ENCODE measurements at places on chromosomes 7 and 10.

DNA sequence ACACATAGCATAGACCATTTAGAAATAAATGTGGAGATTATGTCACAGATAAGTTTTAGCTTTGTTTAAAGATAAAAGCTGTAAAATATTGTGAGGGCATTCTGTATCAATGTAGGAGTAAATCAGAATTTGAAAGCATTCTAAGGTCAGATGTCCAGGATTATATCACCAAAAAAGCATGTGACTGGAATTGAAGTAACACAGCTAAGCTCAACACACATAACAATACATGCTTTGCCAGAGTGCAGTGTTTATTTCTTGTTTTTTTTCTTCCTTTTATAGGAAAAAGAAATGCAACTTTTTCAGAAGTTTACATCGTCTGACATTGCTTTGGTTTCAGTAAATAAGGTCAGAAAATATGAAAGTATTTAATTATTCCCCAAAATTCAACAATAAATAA, 183.4 kb downstream of the HTR7 start:
- DNase-seq = no peak

DNA sequence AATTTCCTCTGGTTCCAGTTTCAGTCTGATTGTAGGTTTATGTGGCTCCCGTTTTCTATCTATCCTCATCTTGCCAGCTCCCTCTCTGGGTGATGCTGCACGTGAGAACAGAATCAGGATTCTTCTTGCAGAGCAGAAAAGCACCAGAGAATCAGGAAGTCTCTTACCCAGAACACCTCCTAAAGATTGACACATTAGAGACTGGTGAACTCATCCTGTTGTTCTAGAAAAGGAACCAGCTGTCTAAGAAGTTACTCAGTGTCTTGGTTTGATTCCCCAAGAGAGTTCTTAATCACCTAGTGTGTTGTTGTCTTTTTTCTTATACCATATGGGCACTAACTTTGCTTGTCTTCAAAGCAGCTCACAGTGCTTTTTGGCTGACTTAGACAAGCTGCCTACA, 152.4 kb downstream of the DGKI start:
- peak; percentile 82 for DNase-seq

DNA sequence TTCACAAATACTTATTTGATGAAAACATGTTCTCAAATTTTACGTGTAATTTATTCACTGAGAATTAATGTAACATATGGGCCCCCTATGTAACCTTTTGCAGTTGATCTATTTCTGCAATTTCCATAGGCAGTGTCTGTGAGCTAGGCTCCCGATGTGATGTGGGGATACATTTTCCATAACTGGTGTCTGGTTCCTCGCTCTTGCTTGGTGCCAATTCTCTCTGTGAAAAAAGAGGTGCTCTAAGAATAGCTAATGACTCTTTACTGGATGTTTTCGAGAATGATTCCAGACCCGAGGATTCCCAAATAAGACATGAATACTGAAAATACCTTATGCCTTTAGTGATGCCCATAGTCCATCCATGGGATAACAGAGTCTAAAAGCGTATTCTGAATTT, 286.7 kb upstream of the FZD8 start:
- DNase-seq = no peak

DNA sequence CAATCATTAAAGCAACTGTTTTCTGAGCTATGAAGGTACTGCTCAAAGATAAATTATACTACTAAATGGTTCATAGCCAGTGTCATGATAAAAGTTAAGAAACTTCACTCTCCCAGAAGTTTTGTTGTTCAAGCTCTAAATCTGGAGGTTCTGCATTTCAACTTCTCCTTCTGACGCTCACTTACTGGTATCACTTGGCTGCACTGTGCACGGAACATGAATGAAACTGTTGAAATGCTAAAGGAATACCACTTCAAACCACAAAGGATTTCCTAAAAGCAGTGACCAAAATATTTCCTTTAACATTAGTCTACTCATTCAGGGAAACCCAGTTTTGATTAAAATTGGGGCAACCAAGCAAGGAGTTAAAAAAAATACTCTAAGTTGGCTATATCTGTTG, 93.6 kb downstream of the UBE2H start:
- no peak for DNase-seq

GRCh38 chr10:93482145-93482834, at the start of gene MYOF:
Gene MYOF (minus strand): TSS chr10:93482334. CDS start chr10:93482194, 140 bp downstream.
- peak; percentile 26 for DNase-seq

DNA sequence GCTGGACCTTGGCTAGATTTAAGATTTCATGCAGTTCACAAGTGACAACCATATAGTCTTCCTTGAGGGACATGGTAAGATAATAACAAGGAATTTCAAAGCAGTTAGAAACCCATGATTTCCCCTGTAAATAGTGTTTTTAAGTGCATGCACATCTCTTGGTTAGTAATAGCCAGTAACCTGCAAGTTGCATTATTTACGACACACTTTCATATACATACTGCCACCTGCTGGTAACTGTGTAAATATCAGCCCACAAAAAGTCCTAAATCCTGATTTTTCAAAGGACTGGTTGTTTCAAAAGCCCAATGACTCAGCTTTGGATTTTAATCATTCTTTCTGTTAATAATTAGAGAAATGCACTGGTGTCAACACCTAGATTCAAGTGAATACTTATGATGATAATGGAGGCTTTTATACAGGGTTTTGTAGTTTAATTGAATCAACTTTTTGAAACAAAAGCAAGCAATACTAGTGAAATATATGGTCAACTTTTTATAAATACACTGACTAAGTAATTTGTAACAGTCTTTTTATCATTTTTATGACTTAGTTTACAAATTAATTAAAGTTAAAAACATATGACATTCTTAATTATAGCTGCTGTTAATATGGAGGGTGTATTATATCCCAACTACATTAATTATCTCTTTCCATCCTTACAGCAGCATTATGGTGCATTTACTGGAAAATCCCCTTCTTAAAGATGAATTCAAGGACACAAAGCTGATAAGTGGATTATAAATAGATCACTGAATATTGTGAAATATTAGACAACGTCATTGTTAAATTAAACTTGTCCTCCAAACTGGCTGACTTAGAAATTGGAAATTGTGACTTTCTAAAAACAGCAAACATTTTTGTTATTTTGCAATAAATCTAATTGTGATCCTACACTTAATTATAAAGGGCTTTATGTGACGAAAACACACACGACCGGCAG, 367.7 kb upstream of the SEMA3D start:
- peak; percentile 9 for DNase-seq

- DNase-seq = no peak
Measured at GRCh38 chr7:39919646-39920045, 30.4 kb upstream of the CDK13 start.

- no peak for DNase-seq
Measured at GRCh38 chr10:98400482-98400881, 14.5 kb downstream of the PYROXD2 start.

DNA sequence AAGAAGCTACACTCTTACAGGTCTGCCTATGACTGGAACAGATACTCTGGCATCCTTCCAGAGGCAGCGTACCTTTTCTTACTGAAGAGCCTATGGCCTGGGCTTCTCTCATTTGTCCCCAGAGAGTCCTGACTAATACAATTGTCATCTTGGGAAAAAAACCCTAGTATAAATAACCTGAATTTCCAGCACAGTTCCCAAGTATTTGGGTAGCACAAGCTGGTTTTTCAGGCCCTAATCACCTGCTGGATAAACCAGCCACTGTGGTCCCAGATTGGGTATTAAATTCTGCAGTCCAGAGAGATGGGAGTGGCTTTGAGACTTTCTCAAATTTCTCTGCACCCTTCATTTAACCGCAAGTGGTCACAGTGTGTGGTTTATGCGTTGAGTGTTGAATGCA, 186.8 kb upstream of the NEBL start:
- no peak for DNase-seq

DNA sequence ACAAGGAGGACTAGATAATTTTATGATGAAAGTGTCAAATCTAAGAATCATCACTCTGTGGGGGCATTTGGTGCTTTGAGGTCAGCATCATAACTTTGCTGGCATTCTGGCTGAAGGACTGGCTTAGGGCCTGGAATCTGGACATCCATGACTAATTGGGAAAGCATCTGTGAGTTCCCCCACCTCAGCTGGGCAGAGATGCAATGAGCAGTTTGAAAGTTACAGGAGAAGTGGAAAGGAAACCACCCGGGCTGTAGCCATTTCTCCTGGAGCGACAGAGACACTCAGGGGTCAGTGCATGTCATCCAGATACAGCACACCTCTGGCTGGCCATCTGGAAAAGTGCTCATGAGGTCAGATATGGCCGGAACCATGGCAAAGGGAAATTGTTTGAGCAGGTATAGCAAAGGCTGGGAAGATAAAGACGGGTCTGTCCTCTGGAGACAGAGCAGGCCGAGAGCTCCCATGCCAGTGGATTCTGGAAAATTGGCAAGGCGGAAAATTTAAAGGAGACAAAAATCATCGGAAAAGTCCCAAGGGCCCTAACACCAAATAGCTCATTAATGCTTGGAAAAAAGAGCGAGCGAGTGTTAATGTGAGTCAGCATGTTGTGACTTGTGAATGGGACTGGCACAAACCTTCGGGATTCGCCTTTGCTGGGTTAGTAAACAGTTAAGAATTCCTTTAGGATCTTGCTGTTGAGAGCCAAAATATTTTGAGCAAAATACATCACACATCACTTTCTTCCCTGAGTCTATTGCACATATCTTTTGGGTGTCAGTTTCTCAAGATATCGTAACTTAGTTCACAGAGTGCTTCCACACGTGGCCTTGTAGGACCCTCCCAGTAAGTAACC, 188.4 kb upstream of the AGK start:
- DNase-seq = no peak

DNA sequence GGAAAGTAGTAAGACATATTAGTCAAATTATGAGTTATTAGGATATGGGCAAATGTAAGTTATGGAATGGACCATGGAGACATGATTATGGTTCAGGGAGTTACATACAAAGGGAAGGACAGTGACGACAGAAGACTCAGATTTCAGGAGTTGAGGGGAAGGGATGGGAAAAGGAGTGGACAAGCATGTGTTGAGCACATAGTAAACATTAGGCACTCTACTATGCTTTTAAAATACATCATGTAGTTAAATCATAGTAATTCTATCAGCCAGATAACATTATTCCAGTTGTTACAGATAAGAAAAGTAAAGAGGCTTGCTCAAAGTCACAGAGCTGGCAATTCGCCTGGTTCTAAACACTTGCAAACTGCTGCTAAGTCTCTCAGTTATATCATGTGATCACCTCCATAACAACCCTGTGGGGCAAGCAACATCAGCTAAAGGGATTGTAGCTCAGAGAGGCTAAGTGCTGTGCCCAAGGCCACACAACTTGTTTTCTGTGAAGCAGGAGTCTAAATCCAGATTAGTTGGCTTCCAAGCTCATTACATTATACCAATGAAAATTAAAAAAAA, 115.2 kb upstream of the MDFIC start:
- no peak for DNase-seq

DNA sequence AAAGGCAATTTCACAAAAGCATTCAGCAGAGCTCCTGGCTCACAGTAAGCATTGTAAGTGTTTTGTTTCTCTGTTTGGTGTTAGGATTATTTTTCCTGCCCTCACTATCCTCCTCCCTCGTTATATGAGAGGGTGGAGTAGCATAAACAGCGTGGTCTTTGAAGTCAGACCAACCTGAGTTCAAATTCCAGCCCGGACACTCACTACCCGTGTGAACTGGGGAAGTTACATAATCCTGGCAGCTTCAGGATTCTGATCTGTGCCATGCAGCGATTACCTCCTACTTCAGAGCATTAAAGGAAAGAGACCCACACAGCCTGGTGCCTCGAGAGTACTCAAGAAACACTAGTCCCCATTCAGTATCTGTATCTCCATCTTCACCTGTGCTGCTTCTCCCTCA, 386.5 kb downstream of the INHBA start:
- DNase-seq = no peak

DNA sequence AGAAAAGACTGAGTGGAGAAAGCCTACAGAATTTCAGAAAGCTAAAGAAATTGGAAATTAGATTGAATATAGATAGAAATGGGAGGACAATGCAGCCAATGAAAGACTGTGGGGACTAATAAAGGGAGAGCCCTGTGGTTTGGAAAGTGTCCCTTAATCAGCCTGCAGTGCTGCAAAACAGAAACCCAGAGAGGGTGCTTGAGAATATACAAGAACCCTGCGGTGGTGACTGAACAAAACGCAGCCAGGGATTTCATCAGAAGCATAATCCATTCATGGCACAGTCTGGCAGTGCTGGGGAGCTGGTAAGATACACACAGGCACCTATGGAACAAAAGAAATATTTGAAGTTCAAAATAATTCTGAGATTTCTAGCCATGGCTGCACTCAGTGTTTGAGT, 19.1 kb downstream of the CEP41 start:
- peak; percentile 84 for DNase-seq

DNA sequence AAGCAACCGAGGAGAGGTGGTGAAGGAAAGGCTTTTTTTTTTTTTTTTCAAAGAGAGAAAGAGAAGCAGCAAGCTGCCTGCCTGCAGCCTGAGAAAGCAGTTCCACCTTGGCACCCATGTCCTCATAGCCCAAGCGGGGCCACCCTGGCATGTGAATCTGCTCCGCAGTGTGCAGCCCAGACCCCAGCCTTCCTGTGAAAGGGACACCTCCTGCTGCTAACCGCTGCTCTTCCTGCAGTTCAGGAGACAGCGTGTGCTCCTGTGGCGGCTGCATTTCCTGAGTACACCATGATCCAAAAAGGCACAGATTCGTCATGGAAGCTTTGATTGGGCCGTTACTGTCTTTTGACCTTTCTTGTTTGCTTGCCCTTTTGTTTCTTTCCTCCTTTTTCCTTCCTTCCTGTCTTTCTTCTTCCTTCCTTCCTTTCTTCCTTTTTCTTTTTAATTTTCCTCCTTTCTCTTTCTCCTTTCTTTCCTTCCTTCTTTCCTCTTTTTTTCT, 38.1 kb downstream of the IKZF1 start:
- DNase-seq = no peak

GRCh38 chr7:123709525-123709924, 39.3 kb downstream of the WASL start:
- no peak for DNase-seq

DNA sequence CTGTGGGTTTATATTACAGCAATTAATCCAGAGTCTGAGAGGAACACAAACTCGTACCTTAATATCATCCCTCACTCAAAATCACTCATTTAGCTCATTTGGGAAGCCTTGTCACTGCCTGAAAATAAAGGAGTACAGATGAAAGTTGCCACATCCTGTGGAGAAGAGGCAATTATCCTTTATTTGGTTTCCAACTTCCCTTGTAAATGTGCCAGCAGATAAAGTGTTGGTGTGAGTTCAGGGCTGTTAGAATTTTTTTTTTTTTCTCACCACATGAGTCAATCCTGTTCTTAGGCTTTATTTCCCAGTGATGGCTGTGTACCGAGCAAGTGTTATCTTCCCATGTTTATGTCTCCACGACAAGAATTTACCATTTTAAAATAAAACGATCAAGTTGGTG, 99.0 kb upstream of the SMIM30 start:
- no peak for DNase-seq

DNA sequence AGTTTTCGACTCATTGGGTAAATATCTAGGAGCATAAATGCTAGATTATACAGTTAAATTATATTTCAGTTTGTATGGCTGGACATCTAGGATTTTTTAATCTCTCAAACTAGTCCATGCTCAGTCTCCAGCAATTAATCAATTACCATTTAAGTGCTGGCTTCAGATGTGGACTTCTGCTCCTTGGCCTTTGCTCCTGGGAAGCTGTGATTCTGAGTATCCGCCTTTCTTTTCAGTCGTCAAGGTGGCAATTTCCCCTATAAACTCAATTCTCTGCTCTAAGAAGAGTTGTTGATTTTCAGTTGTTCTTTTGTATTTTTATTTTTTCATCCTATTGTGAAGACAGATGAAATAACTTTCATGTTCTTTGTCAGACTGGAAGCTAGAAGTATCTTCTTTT, 23.7 kb downstream of the TFPI2 start:
- no peak for DNase-seq

GRCh38 chr7:157675427-157675927, 338.7 kb downstream of the DNAJB6 start:
- no peak for DNase-seq

Measured in NCI-H524 (cell line).